ENCODE measurements at places on chromosomes 6 and 20. TPM values are rescaled to one million over a fixed set of nuclear protein-coding genes. Genes with fewer than 3 reads are reported as not detected.

- DNase-seq: no peak
These were observed 30.9 kb downstream of the PYGB start for GRCh38 chr20:25278636-25279361.

DNA sequence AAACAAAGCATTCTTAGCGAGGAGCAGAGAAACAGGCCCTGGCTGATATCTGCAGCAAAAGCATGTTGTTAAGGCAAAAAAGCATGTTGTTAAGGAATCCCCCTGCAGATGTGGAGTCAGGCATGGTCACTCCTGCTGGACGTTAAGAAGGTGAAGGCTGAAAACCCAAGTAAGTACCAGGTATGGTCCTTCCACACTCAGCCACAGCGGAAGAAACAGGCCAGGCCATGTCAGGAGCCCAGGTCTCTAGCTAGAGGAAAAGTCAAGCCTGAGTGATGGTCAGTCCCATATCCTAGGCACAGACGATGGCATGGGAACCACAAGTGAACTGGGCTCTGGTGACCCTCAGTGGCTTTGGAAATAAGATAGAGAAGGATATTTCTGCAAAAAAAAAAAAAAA is 32.5 kb upstream of the MAS1L start:
- no peak for DNase-seq

- peak; percentile 55 for DNase-seq
These were observed 679 bp upstream of the PPDPF start for GRCh38 chr20:63519668-63520503.

- DNase-seq: peak; percentile 65
These were observed 133.7 kb upstream of the GMDS start for GRCh38 chr6:2378891-2379652.

Gene ECT2L
- total RNA-seq: not detected

Gene TNXB
- 45.7 TPM for total RNA-seq

Gene EYS
- 0.81 TPM for total RNA-seq
